ENCODE measurements at places on chromosomes 12 and 14.

DNA sequence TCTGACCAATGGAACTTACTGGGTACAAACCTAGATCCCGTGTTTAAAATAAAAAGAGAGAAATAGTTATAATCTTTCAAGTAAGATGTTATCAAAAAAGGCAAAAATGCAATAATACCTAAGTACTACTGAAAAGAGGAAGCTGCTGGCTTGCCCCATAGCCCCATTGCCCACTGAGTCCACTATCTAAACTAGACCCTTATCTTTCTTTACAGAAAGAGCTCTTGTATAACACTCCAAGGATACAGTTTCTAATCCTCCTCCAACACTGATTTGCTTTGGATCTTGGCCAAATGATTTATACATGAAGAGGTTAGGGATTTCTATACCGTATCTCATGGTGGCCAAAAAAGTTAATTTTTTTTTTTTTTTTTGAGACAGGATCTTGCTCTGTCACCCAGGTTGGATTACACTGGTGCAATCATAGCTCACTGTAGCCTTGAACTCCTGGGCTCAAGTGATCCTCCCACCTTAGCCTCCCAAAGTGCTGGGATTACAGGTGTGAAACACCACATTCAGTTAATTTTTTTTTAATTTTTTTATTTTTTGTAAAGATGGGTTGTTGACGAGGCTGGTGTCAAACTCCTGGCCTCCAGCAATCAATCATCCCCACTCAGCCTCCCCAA lies 2.6 kb downstream of the GXYLT1 start:
- no peak for DNase-seq

DNA sequence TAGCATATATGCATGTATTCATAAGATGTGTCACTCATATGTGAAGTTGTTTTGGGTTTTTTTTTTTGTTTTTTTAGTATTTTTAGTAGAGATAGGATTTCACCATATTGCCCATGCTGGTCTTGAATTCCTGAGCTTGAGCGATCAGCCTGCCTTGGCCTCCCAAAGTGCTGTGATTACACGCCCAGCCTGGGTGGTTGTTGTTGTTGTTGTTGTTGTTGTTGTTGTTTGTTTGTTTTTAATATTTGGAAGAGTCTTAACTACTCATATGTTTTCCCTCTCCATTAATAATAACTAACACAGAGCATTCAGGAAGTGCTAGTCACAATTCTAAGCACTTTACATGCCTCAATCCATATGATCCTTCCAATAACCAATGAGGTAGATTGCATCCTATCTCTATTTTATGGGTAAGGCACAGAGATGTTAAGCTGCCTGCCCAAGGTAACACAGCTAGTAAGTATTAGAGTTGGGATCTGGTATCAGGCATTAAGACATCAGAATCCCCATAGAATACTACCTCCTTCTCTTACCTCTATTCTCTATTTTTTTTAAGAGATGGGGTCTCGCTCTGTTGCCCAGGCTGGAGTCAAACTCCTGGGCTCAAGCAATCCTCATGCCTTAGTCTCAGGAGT lies 27.6 kb downstream of the SLC25A21 start:
- DNase-seq: no peak

- no peak for DNase-seq
Measured at GRCh38 chr12:108173160-108173559, 44.1 kb downstream of the WSCD2 start.

GRCh38 chr14:52850451-52850909 lies 59.1 kb upstream of the GNPNAT1 start:
- DNase-seq: no peak

GRCh38 chr12:90909069-90909770 lies 45.8 kb downstream of the CCER1 start:
- DNase-seq: no peak

GRCh38 chr14:69880044-69880487 lies 850 bp downstream of the SMOC1 start:
- DNase-seq: no peak

DNA sequence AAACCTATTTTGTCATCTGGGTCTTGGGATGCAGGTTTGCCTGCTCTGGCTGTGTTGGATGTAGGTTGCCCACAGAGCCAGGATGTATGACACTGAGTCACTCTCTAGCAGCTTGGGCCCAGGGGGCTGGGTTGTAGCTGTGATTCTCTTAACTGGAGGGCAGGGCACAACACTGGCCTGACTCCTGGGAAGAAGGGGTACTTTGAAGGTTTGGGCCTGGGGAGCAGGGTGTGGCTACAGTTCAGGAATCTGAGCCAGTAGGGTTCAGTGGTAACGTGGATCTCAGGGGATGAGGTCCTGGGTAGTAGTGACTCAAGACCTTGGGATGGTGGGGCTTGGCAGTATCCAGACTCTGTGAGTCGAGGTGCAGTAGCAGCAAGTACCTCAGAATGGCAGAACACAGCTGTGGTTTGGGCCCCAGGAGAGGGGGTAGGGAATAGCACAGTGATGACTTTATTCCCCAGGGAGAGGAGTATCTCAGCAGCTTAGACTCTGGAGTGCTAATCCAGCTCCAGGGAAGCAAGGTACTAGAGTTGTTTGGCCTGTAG lies 25.7 kb downstream of the TBC1D15 start:
- no peak for DNase-seq

GRCh38 chr12:89947437-89948270 lies 239.0 kb upstream of the ATP2B1 start:
- DNase-seq: no peak

GRCh38 chr12:85060916-85061315 lies 24.8 kb downstream of the LRRIQ1 start:
- DNase-seq: no peak

DNA sequence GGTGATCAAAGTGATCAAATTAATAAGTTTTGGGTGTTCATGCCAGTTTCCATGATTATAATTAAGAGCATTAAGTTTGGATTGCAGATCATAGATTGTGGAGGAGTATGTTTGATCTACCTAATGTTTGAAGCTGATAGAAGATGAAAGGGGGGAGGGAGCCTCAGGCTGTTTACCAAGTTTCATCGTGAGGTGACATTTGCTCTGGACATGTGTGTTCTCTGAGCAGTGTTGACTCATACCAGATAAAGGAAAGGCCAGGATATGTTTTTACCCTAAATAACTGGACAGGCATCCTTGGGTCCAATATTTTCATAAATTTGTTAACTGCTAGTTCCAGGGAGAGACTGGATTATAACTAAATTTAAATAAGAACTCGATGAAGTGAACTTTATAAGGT lies 3.5 kb upstream of the SEL1L start:
- DNase-seq: no peak

- DNase-seq: no peak
Measured at GRCh38 chr14:51653079-51653774, 1.5 kb downstream of the FRMD6 start.

GRCh38 chr14:97251491-97252155 lies 454.4 kb downstream of the VRK1 start:
- DNase-seq: no peak

DNA sequence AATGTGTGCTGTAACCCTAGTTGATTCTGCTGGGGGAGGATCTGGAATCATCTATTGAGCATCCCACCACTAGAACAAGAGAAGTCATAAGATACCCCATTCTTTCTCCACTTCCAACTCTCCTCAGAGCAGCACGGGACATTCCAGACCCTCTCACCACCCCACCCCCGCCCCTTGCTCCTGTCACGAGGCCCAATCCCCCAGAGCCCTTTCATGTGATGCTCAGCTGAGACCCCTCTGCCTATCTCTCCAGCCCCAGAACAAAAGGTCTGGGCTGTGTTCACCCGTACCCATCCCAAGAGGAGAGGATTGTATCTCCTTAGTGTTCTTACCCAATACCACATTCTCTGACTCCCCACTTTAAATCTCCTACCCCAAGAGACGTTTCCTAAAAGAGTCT lies 602 bp downstream of the PMEL start:
- DNase-seq: no peak

DNA sequence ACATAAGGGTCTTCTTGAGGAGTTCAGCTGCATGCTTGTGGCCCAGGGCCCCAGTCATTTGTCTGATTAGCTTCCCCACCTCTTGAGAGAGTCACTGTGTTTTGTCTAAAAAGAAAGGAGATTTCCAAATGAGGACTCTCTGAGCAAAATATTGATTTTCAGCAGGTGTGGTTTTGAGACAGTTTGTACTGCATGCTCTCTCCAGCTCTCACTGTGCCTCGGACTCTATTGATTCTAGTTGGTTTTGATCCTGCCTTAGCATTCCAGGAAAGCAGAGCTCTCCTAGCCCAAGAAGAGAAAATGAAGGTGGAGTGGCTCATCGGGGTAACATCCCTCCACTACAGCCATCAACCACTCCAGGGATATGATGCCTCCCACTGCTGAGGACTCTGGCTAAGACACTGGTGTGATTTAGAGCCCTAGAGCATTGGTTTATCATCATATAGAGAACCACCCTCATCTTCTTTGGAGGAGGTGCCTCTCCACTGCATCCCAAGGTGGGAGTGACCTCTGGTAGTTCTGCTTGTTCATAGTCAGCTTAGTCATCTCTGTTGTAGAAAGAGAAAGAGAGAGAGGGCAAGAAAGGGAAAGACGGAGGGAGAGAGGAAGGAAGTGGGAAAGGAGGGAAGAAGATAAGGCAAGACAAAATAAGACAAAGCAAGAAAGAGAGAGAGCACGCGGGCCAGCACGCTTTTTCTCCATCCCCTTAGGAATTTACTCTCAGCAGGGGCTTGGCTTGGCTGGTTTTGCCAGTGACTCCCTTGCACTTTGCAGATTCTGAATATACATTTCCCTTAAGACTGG lies 365.6 kb downstream of the DPF3 start:
- no peak for DNase-seq

DNA sequence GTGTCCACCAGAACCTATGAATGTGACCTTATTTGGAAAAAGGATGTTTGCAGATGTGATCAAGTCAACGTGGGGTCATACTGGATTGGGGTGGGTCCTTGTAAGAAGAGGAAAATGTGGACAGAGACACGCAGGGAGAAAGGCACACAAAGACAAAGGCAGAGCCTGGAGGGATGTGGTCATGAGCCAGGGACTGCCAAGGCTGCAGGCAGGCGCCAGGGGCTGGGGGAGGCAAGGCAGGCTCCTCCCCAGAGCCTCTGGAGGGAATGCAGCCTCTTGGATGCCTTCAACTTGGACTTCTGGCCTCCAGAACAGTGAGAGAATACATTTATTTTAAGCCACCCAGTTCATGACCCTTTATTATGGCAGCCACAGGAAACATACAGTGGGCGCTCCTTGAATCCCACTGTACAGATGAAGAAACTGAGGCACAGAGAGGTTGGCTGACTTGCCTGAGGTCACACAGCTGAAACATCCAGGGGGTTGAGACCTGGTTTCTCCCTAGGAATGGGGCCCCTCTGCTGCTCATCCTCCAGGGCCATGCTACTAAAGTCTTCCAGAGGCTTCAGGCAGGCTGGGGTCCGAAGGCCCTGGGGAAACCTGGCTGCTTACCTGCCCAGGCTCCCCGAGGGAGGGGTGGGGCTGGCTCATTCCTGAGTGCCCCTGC lies 99.7 kb downstream of the RFLNA start:
- DNase-seq: no peak

GRCh38 chr14:64723691-64724577 lies 19.7 kb downstream of the PLEKHG3 start:
- DNase-seq: no peak

GRCh38 chr14:22220427-22220826 lies 368.6 kb downstream of the DAD1 start:
- DNase-seq: no peak

GRCh38 chr14:101101456-101102056 lies 198.0 kb upstream of the RTL1 start:
- no peak for DNase-seq

DNA sequence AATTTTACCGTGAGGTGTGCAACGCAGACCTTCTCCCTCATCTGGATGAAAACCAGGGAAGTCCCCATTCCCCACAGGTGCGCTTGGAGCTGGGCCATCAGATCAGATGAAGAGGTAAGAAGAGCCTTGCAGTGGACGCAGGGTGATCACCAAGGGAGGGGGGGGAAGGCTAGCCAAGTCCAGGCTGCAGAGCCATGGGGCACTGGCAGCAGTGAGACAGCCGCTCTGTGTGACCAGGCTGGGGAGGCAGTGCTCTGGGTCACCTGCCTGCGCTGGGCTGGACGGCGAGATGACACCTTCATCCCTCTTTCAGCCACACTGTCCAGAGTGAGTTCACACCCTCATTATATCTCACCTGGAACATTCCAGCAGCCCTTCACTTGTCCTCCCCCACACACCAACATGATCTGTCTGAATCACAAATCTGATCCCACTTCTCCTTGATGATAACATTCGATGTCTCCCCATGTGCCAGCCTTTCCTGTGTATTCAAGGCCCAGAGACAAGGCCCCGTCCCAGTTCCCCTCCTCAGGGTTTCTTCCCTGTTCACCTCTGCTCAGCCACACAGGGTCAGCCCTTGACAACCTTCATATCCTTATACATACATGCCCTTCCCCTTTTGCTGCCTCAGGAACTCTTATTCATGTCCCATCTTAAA lies 65.9 kb upstream of the VASH1 start:
- DNase-seq: no peak

DNA sequence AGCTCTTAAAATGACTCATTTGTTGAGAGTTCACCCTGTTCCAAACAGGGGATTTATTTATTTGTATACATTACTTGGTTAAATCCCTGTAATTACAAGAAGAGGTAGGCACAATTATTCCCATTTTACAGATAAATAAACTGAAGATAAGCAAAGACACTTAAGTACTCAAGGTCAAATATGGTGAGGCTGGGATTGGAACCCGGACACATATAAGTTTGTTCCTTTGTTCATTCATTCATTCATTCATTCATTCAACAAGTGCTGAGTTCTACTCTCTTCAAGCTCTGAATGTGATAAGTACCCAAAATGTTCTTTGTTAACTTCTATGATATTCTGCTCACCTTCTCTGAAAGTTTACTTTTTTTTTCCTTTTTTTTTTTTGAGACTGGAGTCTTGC lies 2.4 kb upstream of the TRIM9 start:
- no peak for DNase-seq

- peak; percentile 32 for DNase-seq
Measured at GRCh38 chr12:116924558-116925453, 14.1 kb downstream of the FBXW8 start.

- no peak for DNase-seq
Measured at GRCh38 chr14:25944020-25944419, 653.8 kb downstream of the NOVA1 start.

DNA sequence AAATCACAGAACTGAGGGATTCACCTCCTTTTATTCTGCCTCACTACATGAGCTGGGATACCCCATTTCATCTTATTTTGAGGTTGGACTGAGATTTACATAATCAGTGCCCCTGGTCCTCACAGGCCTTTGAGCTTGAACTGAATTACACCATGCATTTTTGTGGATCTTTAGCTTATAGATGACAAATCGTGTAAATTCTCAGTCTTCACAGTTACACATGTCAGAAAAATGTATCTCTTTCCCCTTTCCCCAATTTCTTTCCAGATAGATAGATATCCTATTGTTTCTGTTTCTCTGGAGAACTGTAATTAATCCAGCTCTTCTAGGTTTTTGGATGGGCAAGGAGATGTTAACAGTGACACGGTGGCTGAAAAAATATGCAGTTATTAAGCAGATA lies 1778.9 kb upstream of the SEL1L start:
- no peak for DNase-seq

Measured in stimulated activated CD8-positive, alpha-beta memory T cell treated with anti-CD3 and anti-CD28 coated beads, Interleukin-15, amount 100 ng/mL, for 48 hours (primary cell).